KBM-7 (cell line): ENCODE measurements at places on chromosomes 4 and X.

DNA sequence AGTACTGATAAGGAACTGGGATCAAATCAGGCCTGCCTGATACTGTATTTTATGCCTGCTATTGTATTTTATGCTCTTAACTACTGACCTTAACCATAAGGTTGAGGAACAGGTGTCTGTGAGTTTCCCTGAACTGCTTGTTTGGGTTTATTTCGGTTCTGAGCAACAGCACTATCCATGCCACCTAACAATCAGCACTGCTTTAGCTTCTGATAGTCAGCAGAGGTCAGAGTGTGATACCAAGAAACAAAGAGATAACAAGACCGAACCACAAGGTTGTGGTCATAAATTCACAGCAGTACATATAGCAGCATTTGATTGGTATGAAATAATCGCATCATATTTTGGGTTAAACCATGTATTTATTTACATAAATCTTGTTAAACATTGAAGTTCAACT, 362.2 kb downstream of the FGF13 start:
- DNase-seq: no peak

DNA sequence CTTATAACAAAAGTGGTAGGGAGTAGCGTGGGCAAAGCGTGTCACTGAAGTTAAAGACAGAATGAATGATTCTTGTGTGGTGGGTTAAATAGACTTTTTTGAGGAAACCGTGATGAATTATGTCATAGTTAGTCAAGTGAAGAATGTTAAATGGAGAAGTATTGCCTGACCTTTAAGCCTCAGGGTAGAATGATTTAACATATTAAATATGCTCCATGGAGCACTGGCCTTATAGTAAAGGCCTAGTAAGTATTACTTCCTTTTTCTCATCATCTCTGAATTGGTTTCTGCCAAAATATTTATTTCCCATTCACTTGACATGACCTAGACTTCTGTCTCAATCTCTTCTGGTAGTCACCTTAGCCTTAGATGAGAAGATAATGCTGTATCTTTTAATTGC, 23.7 kb downstream of the MAGEB1 start:
- DNase-seq: no peak

- no peak for DNase-seq
Observed at GRCh38 chr4:95531141-95531540, 17.6 kb downstream of the UNC5C start.

DNA sequence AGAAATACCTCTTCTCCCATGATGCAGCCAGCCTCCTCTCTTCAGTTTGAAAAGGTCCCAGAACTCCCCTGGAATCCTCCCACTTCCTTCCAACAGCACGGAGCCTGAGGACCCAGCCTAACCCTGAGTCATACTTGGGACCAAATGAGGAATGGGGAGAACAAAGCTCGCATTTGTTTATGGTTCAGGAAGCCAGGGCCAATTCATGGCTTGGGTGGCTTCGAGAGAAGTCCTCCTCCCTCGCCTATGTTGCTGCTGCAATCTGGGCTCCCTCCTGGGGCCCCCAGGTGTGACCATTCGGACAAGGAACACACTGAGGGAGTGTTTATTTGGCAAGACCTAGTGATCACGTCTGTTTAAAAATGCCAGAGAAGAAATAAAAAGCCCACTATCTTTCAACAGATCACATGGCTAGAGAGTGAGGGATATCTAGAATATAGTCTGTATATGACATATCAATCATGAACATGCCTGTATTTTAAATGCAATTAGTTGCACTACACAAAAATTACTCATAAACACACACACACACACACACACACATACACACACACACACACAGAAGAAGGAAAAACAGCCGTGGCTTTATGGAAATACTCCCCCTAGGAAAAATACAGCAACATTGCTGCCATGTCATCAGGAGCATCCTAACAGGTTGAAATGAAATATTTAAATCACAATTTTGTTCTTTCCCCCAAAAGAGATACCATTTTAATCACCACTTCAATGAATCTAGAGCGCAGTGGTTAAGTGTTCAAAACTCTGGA, 155.7 kb upstream of the MAP3K15 start:
- DNase-seq: peak; percentile 21

GRCh38 chr4:1583051-1583785, 100.9 kb downstream of the FAM53A start:
- DNase-seq: no peak

- no peak for DNase-seq
Observed at GRCh38 chr4:107130157-107130556, 94.0 kb upstream of the DKK2 start.

- DNase-seq: no peak
Observed at GRCh38 chr4:20638825-20639224, 61.4 kb upstream of the PACRGL start.

GRCh38 chr4:8688908-8689445, 96.4 kb downstream of the CPZ start:
- no peak for DNase-seq

DNA sequence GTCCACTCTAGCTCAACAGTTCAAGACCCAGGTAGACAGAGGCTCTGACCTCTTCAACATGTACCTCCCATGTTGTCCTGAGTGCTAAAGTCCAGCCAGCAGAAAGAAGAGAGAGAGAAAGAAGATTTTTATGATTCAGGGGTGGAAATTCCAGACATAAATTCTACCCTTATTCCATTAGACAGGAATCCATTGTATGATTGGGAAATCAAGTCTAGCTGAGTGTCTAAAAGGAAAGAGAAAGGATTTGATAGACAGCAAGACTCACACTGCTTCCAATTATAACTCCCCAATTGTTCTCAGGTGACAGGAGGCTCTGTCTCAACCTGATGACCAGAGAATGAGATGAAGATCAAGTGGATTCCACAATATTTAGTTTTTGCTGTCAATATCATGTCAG, 27.9 kb upstream of the PGM2 start:
- DNase-seq: no peak

GRCh38 chrX:22124098-22124497, 92.0 kb downstream of the PHEX start:
- DNase-seq: no peak

DNA sequence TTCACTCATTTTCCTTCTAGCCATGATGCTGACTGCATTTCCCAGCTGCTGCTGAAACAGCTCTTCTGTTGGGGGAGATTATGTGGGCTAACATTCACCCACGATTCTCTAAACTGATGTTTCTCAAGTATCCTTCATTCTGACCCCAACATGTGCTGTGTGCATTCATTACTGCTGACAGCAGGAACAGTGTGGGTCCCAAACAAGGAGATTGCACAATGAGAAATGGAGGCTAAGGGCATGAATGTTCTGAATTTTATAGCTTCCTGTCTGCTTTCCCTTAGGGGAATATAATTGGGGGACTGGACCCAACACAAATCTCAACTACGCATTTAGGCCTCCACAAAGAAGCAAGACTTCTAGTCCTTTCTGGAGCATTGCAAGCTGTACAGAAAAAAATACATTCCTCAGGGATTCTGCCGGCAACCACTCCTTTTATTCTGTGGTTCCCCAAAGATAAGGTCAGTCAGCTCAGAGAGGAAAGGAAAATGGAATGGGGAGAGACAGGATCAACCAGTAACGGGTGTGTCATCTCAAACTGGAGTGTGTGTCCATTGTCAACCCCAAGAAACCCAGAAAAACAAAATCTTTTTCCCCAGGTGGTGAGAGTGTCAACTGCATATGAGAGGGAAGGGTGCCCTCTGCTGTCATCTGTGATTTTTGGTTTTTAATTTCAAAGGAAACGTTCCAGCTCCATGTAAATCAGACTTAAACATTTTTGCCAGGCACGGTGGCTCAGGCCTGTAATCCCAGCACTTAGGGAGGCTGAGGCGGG, 81.5 kb upstream of the EGFL6 start:
- peak; percentile 86 for DNase-seq

GRCh38 chr4:183172881-183173280, 73.8 kb downstream of the WWC2 start:
- DNase-seq: no peak

- no peak for DNase-seq
Observed at GRCh38 chrX:21581479-21581878, 76.7 kb downstream of the KLHL34 start.

DNA sequence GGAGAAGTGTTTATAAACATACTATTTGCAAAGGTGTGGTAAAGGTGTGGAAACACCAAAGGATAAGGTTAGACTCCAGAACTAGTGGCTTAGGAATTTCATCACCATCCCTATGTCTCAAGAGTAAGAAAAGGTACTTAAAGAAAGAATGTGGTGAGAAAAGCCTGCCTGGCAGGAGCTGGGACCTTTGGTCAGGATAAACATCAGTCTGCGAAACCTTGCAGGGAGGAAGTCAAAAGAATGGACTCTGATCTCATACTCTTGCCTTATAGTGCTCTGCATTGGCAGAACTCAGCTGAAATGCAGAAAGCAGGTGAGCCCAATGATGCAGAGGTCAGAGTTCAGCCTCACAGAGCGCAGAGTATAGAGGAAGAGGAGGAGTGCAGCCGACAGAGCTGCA, 97.2 kb upstream of the NR3C2 start:
- no peak for DNase-seq

DNA sequence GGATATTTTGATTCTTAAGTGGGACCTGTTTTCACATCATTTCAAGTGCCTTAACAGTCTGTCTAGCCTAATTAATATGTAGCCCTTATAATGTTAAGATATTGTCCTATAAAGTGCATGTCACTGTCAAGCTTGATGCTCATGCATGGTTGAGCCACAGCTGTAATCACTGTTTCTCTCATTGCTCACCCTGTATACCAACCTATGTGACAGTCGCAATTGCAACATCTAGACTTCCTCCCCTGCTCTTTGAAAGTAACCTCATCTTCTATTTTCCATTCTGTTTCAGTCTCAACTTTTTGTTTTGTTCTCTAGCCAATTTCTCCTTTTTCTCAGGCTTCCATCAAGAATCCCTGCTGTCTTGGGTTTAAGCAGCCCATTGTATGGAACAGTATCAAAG, 24.4 kb upstream of the MSL3 start:
- DNase-seq: no peak

GRCh38 chrX:112662559-112663427, 16.9 kb downstream of the LHFPL1 start:
- no peak for DNase-seq

DNA sequence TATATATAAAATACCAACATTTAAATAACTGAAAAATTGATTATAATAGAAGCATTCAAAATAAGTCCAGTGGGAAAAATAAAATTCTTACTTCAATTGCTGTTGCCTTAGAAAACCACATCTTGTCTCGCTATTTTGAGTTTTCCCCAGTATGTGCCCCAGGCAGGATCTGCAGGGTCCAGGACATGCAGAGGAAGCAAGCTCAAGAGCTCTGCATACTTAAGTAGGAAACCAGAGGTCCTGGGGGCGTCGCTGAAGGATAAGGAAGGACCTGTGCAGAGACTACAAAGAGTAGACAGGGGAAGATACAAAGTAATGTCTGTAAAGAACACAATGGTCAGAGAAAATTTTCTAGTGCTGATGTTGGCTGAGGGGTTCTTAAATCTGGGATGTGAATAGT, 310.5 kb upstream of the EMCN start:
- no peak for DNase-seq

DNA sequence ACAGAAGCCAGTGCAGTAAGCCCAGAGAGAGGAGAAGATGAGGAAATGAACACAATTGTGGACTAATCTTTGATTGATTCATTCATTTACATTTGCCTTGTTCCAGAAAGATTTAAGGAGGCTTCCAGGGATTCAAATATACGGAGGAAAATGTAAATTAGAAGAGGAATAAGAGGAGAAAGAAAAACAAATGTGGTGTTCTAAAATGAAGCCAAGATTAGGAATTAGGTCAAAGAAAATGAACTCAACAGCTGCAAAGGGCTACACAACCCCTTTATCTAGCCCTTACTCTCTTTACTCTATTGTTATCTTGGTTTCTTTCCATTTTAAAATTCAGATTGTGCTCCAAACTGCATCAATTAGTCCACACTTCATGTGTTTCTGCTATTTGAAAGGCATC, 196.8 kb downstream of the SPATA18 start:
- DNase-seq: no peak

GRCh38 chrX:28188526-28188925, 207.3 kb upstream of the DCAF8L1 start:
- no peak for DNase-seq

DNA sequence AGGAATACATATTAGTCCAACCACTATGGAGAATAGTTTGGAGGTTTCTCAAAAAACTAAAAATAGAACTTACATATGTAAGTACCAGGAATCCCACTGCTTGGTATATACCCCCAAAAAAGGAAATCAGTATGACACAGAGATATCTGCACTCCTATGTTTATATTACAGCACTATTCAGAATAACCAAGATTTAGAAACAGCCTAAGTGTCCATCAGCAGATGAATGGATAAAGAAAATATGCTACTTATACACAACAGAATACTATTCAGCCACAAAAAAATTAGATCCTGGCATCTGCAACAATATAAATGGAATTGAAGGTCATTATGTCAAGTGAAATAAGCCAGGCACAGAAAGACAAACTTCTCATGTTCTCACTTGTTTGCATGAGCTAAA, 27.5 kb upstream of the ABCG2 start:
- DNase-seq: no peak

GRCh38 chr4:140088323-140088967, 65.5 kb downstream of the MAML3 start:
- DNase-seq: peak; percentile 57

GRCh38 chrX:123330229-123330942, 146.3 kb downstream of the GRIA3 start:
- DNase-seq: no peak

DNA sequence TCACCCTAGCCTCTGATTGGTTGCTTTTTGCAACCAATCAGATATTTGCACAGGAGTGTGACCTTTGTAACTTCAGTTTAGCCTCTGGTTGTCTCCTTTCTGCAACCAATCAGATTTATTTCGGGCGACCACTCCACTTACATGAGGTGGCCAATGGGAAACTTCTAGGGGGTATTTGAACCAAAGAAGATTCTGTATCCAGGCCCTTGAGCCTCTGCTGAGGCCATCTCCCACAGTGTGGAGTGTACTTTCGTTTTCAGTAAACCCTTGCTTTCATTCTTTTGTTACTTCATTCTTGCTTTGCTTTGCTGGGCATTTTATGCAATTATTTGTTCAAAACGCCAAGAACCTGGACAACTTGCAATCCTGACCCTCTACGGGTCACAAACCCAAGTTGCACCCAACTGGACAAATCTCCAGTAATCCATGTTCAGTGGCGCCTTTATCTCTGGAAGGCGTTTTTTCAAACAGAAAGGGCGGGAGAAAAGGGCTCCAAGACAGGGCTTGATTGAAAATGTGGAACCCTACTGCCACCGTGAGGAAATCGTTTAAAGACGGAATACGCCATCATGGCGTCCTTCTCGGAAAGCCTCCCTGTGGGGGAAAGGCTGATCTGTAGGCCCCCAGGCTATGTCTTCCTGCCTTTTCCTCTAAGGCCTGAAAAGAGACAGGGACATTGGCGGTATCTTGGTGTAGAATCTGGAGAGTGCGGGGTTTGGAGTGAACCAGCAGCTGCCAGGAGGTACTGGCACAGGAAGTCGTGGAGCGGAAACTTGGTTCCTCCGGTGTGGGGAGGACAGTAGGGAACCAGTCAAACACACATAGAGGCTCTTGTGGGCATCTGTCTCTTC, 184.6 kb downstream of the OR13H1 start:
- no peak for DNase-seq

GRCh38 chrX:120604361-120604782, 471 bp downstream of the MCTS1 start:
- peak; percentile 53 for DNase-seq
